Cortex of kidney (tissue), 1 donor: ENCODE measurements at places on chromosomes 2 and 18.

DNA sequence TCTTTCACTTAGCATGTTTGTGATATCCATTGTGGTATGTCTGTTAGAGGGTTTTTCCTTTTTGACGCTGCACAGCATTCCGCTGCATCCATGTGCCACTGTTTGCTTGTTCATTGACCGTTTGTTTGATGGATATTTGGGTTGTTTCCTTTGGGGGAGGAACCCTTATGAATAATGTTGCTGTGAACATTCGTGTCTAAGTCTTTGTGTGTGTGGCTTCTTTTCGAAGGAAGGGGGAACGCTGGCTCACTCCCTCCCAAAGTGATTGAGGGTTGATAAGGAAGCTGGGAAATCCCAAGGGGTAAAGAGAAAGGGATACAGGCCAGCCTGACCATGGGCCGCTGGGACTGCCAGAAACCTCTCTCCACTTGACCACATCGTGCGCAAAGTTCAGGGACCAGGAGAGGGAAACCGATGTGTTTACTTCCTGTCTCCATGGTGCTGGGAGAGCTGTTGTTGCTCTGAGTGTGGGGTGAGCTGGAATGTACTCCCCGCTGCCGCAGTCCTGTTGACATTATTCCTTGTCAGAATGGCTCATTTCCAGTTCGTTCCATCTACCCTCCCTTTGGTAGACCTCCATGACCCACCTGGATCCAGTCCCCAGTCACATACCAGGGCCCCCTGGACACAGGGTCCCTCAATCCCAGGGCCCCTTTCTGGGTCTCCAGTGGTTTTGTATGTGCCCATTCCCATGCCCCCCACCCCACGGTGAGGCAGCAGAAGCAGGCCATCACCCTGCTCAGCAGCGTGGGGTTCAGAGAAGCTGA is 39.6 kb downstream of the HS1BP3 start:
- DNase-seq: no peak

GRCh38 chr2:191225690-191226089 is 19.5 kb upstream of the MYO1B start:
- no peak for DNase-seq

DNA sequence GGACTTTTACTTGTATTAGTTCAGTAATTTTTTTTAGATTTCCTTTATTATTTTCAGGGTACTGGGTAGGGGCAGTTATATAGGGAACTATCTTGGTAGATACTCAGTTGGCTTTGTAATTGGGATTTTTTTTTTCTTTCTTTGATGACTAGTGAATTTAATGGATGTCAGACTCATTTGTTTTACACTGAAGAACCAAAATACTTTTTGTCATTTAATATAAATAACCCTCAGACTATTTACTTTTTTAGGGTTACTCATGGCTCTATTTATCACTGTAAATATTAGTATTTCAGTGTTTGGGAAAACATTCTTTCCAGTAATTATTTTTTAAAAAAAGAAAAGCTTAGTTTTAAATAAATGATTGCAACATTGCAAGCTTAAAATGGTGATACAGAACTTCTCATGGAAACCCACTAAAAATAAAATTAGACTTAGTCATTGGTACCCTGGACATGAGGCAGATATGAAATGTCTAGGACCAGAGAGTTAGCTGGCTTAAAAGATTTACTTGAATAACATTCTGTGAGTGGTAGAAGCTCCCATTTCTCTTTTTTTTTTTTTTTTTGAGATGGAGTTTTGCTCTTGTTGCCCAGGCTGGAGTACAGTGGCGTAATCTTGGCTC is 74.4 kb upstream of the CYP20A1 start:
- DNase-seq: no peak

- DNase-seq: no peak
Observed at GRCh38 chr18:8657050-8657820, 48.0 kb downstream of the RAB12 start.

DNA sequence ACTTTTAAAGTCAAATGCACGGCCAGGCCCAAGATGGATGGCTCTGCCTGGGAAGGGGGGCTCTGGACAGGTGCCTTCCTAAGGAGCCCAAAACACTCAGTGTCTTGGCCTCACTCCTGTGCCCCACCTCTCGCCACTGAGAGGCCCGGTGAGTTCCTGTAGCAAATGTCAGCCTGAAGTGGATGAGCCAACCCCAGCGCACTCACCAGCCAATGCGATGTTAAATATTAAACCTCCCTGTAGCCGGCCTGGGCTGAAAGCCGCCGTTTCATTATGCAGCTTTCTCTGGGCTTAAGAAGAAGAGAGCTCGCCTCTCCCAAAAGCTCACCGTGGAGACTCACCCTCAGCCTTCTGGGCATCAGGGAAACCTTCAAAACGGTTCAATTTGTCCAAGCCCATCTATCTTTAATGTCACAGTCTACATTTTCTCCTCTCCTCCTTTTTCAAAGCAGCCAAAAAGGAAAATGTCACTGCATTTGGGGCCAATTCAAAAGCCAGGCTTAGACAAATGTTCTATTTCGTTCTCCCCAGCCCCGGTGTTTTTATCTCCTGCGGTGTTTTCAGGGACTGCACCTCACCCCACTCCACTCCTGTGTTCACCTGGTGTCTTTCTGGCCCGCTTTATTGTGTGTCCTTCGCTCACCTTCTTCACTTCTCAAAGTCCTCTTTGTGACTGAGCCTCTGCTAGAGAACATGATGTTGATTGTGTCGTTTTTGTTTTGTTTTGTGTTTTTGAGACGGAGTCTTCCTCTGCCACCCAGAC is 124.0 kb downstream of the NRP2 start:
- DNase-seq: no peak

GRCh38 chr18:9642799-9643462 is 28.6 kb upstream of the PPP4R1 start:
- no peak for DNase-seq

GRCh38 chr2:155825876-155826275 is 506.6 kb downstream of the NR4A2 start:
- DNase-seq: no peak

DNA sequence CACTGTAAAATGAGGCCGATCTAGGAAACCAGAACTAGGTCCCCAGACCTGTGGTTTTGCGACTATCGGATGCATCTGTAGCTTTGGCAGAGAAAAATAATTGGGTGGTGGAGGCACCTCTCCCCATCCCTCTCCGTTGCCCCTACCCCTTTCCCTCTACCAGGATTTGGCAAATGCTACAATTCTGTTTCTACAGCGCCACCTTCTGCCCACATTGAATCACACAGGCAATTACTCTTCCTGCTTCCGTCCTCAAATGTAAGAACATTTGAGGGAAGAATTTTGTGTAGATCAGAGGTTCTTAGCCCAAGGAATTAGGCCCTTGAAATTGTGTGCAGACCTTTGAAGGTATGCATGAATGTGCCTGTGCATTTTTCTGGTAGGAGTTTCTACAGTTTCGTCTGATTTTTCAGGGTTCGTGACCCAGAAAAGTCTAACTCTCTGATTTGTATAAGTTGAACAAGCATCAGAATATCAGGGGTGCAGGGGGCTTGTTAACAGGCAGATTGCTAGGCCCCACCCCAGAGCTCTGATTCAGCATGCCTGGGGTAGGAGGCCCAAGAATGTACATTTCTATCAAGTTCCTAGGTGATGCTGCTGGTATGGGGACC is 11.2 kb downstream of the ATP6V1B1 start:
- DNase-seq: no peak

DNA sequence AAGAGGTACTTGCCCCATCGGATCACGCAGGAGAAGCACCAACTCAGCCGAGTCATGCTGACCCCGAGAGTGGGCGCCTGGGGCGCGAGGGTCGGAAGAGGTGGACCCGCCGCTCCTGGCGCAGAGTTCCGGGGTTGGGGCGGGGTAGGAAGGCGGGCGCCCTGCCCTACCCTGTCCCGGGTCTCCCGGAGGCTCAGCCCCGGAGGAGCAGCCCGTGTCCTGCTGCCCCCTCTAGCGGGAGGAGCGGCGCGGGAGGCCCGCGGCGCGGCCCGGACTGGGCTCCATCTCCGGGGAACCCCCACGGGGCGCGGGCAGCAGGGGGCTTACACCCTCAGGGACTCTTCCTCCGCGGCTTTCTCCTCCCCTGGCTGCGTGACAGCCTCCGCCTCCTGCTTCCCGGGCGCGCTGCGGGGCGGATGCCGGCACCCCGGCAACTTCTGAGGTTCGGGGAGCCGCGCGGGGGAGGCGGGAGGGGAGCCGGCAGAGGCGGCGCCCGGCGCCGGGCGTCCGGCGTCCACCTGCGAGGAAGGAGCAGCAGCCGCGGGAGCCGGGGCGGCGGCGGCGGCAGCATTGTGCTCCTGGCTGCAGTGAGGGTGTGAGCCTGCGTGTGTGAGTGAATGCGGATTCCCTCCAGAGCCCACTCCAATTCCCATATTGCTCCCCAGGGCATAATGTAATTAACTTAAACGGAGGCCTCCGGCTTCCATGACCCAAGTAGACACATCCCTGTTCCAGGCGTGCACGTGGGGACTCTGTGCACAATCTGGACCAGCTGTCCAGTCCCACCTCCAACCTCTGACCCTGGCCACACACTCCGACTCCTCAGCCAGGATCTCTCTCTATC is 7.6 kb upstream of the TNS1 start:
- DNase-seq: no peak

- DNase-seq: no peak
Observed at GRCh38 chr18:79955302-79956075, 4.0 kb upstream of the SLC66A2 start.
